Upper lobe of left lung (tissue), 6 donors: ENCODE measurements at places on chromosomes 5 and 9. TPM values are rescaled to one million over a fixed set of nuclear protein-coding genes. Genes with fewer than 3 reads are reported as not detected.

GRCh38 chr9:68733021-68733405 is 28.0 kb downstream of the PIP5K1B start:
- H3K4me1 ChIP-seq: peaks cover 19% of the 10 kb centered on the region
- no peak overlapping the region for H3K4me3 ChIP-seq
- no peak overlapping the region for H3K27ac ChIP-seq
- no peaks in the 10 kb centered on the region for H3K36me3 ChIP-seq

- no peak overlapping the region for H3K4me3 ChIP-seq
- no peaks in the 10 kb centered on the region for H3K4me1 ChIP-seq
- no peak overlapping the region for H3K27ac ChIP-seq
- H3K36me3 ChIP-seq: no peaks in the 10 kb centered on the region
- DNase-seq: peak; percentile 47
These were observed 71.8 kb upstream of the MAMDC2 start for GRCh38 chr9:69971643-69972449.

- no peak overlapping the region for H3K4me3 ChIP-seq
- DNase-seq: no peak
- H3K27ac ChIP-seq: no peak overlapping the region
- no peaks in the 10 kb centered on the region for H3K27me3 ChIP-seq
These were observed 174.5 kb downstream of the FGF18 start for GRCh38 chr5:171593976-171594375.

- peaks cover 2% of the 10 kb centered on the region for H3K36me3 ChIP-seq
- H3K4me3 ChIP-seq: no peak overlapping the region
- DNase-seq: no peak
- peaks cover 38% of the 10 kb centered on the region for H3K4me1 ChIP-seq
- H3K27me3 ChIP-seq: no peaks in the 10 kb centered on the region
- H3K27ac ChIP-seq: peak overlapping the region; percentile 67
These were observed 228.9 kb downstream of the FANCC start for GRCh38 chr9:95088421-95089161.

- peaks cover 8% of the 10 kb centered on the region for H3K4me1 ChIP-seq
- no peaks in the 10 kb centered on the region for H3K27me3 ChIP-seq
- no peak for DNase-seq
These were observed 307.3 kb downstream of the MLLT3 start for GRCh38 chr9:20314981-20315380.

DNA sequence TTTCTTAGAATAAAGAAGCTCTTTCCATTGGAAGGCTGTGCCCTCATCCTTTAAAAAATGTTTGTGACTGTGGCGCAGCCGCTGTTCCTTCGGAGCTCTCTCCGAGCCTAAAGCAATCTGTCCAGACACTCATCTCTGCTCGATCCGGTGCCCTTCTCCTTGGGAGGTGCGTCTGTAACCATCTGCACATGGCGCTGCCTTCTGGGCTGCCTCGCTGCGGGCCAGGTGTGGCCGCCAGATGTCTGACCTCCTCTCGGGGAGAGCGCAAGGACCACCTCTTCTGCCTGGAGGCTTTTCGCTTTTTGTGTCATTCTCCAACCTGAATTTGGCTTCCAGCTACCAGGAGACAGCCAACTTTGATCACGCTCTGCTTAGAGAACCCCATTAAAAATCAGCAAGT is 153.4 kb upstream of the PTCH1 start:
- DNase-seq: no peak
- no peaks in the 10 kb centered on the region for H3K4me1 ChIP-seq
- H3K27me3 ChIP-seq: no peaks in the 10 kb centered on the region
- no peaks in the 10 kb centered on the region for H3K36me3 ChIP-seq

GRCh38 chr9:125380406-125380805 is 118.8 kb downstream of the GAPVD1 start:
- H3K27me3 ChIP-seq: no peaks in the 10 kb centered on the region
- no peak overlapping the region for H3K4me3 ChIP-seq
- no peaks in the 10 kb centered on the region for H3K36me3 ChIP-seq
- H3K4me1 ChIP-seq: no peaks in the 10 kb centered on the region
- DNase-seq: no peak

DNA sequence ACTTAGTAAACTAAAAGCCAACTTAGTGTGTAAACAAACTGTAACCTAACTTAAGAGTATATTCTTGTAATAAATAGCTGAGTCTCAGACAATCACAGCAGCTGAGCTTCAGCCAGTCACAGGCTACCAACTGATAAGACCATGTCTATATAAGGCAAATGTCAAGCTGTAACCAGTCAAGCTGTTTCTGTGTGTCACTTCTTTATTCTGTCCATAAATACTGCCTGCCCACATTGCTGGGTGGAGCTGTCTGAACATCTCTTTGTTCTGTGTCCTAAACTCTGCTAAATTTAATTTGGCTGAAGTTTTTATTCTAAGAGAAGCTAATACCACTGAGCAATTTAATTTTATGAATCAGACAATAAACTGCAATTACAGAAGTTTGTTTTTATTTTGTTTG is 412.1 kb upstream of the CDH10 start:
- no peaks in the 10 kb centered on the region for H3K27me3 ChIP-seq
- H3K36me3 ChIP-seq: no peaks in the 10 kb centered on the region
- H3K4me1 ChIP-seq: no peaks in the 10 kb centered on the region
- no peak for DNase-seq
- H3K27ac ChIP-seq: no peak overlapping the region

- H3K4me1 ChIP-seq: peaks cover 2% of the 10 kb centered on the region
- H3K27me3 ChIP-seq: no peaks in the 10 kb centered on the region
- no peak for DNase-seq
- no peaks in the 10 kb centered on the region for H3K36me3 ChIP-seq
- H3K4me3 ChIP-seq: no peak overlapping the region
- no peak overlapping the region for H3K27ac ChIP-seq
These were observed 251.6 kb downstream of the KIAA0825 start for GRCh38 chr5:94366811-94367210.

DNA sequence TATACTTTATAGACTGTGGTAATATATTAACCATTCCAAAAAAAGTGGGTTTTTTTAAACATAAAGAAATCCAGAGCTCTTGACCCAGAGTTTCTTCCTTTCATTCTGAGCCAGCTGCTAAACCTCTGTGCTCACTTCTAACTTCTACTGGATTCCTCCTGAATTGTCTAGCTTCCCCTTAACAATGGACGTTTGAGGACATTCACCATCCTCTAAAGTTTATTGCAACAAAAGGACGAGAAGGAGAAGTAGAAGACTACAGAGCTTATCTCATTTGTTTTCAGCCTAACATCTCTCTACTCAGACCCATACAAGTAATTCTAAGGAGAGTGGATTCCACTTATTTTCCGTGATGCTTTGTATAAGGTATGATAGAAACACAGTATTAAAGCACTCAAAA is 284.2 kb downstream of the MAST4 start:
- peak overlapping the region; percentile 59 for H3K27ac ChIP-seq
- H3K36me3 ChIP-seq: no peaks in the 10 kb centered on the region
- DNase-seq: no peak
- H3K27me3 ChIP-seq: no peaks in the 10 kb centered on the region
- peaks cover 10% of the 10 kb centered on the region for H3K4me1 ChIP-seq

GRCh38 chr9:1759009-1759408 is 256.1 kb upstream of the SMARCA2 start:
- no peaks in the 10 kb centered on the region for H3K36me3 ChIP-seq
- H3K4me1 ChIP-seq: no peaks in the 10 kb centered on the region
- no peak overlapping the region for H3K27ac ChIP-seq
- H3K27me3 ChIP-seq: no peaks in the 10 kb centered on the region
- no peak overlapping the region for H3K4me3 ChIP-seq

DNA sequence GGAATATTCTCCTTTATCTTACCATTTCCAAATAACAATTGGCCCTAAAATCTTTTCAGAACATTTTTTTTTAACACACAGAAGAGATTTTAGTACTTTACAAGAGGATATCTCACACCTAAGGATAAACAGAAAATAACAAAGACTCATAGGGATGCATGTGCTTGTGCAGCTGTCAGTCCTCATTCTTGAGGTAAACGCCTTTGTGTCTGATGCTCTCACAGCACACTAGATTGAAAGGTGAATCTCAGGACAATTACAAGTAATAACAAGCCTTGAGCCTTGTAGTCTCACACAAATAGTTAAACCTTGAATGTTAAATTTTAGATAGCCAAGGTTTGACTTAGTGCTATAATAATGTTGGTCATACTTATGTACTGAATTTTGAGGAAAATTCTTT is 439.2 kb downstream of the PTPRD start:
- no peak for DNase-seq
- H3K27ac ChIP-seq: no peak overlapping the region
- H3K36me3 ChIP-seq: no peaks in the 10 kb centered on the region
- H3K27me3 ChIP-seq: no peaks in the 10 kb centered on the region

- no peak overlapping the region for H3K27ac ChIP-seq
- no peaks in the 10 kb centered on the region for H3K27me3 ChIP-seq
- DNase-seq: no peak
- H3K36me3 ChIP-seq: no peaks in the 10 kb centered on the region
- H3K4me3 ChIP-seq: no peak overlapping the region
These were observed 108.0 kb upstream of the PHYKPL start for GRCh38 chr5:178340637-178341036.

GRCh38 chr9:131276094-131276888 is at the start of gene FAM78A:
Gene FAM78A, minus strand, starts transcription at chr9:131276510. Its CDS starts 331 bp downstream, at chr9:131276179.
- no peaks in the 10 kb centered on the region for H3K27me3 ChIP-seq
- H3K36me3 ChIP-seq: no peaks in the 10 kb centered on the region
- DNase-seq: peak; percentile 95
- H3K27ac ChIP-seq: peak within 1 kb of the TSS; percentile 93
- peaks cover 65% of the 10 kb centered on the region for H3K4me1 ChIP-seq

CXCL14 gene
- 1.9 TPM for total RNA-seq

OMD gene
- total RNA-seq: 4.8 TPM

GPR151 gene
- total RNA-seq: not detected

C8G gene
- not detected for total RNA-seq

C9orf153 gene
- not detected for total RNA-seq

TPPP gene
- 42.7 TPM for total RNA-seq

BOD1 gene
- 32.3 TPM for total RNA-seq

IRX2 gene
- 96.4 TPM for total RNA-seq

ANKRD55 gene
- 0.23 TPM for total RNA-seq

NMUR2 gene
- not detected for total RNA-seq

ADAMTS6 gene
- 2.2 TPM for total RNA-seq

GABRP gene
- total RNA-seq: 0.23 TPM

FGF10 gene
- total RNA-seq: 12.6 TPM

NACC2 gene
- total RNA-seq: 36.9 TPM

SREK1 gene
- 81.0 TPM for total RNA-seq
